ENCODE measurements at places on chromosomes 2 and 18. TPM values are rescaled to one million over a fixed set of nuclear protein-coding genes. Genes with fewer than 3 reads are reported as not detected.

DNA sequence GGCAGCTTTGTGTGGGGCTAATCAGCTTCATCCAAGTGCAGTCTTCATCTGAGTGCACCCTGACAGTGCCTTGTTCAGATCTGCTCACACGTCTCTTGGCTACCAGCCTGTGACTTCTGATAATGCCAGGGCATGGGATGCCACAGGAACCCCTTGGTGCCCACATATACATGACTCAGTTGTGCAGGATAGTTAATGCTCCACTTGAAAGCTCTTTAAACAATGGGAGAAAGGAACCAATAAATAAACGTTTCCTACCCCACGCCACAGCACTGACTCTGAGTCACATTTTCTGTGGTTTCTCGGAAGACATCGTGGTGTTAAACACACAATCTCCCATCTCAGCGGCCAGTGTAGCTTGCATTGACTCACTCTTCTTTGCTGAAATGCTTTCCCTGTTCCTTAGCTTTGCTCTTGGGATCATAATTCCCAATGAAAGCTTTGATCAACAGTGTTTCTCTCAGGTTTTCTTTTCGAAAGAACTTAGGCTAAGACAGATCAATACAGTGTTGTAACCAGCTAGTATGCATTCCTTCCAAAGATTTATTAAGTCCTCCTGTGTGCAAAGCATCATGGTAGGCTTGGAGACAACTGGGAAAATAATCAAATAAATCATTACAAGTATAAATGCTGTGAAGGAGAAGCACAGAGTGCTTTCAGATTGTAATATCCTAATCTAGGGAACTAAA is 142.0 kb downstream of the COPS8 start:
- H3K27ac ChIP-seq = peak overlapping the region; percentile 96
- DNase-seq = no peak
- H3K4me3 ChIP-seq = no peak overlapping the region

GRCh38 chr2:160934991-160935390 is 225.2 kb upstream of the TANK start:
- no peak for DNase-seq
- H3K4me1 ChIP-seq = no peaks in the 10 kb centered on the region
- peaks cover 2% of the 10 kb centered on the region for H3K27me3 ChIP-seq
- H3K4me3 ChIP-seq = no peak overlapping the region
- H3K36me3 ChIP-seq = no peaks in the 10 kb centered on the region
- no peak overlapping the region for H3K27ac ChIP-seq

DNA sequence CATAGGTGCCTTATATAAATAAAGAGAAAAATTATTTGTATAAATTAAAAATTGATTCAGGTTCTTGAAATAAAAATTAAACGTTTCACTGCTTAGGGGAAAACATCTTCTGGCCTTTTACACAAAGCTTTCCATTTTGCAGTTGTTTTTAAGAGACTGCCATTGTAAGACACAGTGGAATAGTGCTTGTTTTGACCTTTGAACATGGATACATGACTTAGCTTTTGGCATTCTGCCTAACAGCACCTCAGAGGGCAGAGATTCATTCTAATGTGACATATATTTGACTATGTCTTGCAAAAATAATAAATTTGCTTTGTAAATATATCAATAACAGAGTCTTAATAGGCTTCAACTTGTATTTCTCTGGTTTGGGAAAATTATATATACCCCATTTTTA is 142.1 kb downstream of the SLC4A10 start:
- H3K27ac ChIP-seq = no peak overlapping the region
- H3K4me3 ChIP-seq = no peak overlapping the region
- no peak for DNase-seq
- H3K4me1 ChIP-seq = no peaks in the 10 kb centered on the region

- no peaks in the 10 kb centered on the region for H3K36me3 ChIP-seq
- H3K27me3 ChIP-seq = no peaks in the 10 kb centered on the region
- H3K4me1 ChIP-seq = peaks cover 9% of the 10 kb centered on the region
- H3K4me3 ChIP-seq = peak overlapping the region; percentile 69
These were observed 1.5 kb downstream of the EXOC6B start for GRCh38 chr2:72824224-72824842.

DNA sequence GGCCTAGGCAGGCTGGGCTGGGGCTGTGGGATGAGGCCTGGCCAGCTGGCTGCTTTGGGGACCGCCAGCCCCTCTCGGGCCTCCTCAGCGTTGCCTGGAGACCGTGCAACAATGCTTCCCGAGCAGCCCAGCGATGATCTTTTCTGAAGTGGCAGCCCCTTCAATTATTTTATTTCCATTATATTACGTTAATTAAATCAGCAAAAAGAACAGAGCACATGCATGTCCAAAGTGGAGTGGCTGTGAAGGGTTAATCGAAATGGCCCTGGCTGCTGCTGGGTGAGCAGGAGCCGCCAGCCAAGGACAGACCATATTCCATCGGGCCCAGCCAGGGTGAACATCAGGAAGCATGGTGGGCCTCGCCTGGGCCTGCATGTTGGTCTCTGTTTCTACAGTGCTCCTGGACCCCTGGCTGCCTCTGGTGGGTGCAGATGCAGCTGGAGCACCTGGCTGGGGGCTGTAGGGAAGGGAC is 245.5 kb downstream of the MYCN start:
- no peak overlapping the region for H3K27ac ChIP-seq
- no peak overlapping the region for H3K4me3 ChIP-seq
- no peaks in the 10 kb centered on the region for H3K4me1 ChIP-seq
- H3K36me3 ChIP-seq = no peaks in the 10 kb centered on the region
- H3K27me3 ChIP-seq = peaks cover 3% of the 10 kb centered on the region
- no peak for DNase-seq

DNA sequence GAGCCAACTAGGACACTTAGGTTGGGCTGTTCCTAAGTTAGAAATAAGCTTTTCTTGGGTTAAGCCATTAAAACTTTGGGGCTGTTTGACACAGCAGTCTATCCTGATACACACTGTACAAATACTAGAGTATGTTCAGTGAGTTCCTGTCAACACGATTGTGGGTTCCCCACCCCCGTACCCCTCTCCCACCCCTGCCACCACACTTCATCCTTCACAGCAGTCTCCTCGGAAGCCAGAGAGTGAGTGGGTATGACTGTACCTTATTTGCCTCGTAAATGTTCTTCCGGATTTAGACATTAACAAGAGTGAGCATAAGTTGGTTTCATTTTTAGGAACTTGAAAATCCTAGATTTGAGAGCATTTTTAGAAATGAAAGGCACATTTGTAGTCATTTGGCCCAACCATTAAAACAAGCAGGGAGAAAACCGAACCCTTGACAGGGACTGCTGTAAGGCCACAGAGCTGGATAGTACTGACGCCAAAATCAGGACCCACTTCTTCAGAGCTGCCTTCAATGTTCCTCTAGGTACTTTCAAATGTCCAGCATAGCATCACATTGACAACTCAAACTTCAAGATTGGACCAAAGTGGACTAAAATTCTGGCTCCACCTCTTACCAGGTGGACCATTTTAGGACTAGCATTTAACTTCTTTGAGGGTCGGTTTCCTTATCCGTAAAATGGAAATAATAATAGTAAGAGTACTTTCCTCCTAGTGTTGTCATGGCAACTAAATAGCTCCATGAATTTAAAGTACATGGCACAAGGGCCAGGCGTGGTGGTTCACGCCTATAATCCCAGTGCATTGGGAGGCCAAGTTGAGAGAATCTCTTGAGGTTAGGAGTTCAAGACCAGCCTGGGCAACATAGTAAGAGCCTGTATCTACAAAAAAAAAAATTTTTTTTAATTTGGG is 166.3 kb upstream of the SERTAD2 start:
- no peaks in the 10 kb centered on the region for H3K27me3 ChIP-seq
- no peak overlapping the region for H3K27ac ChIP-seq
- H3K4me3 ChIP-seq = no peak overlapping the region
- no peaks in the 10 kb centered on the region for H3K36me3 ChIP-seq
- no peaks in the 10 kb centered on the region for H3K4me1 ChIP-seq

- no peaks in the 10 kb centered on the region for H3K27me3 ChIP-seq
- no peak for DNase-seq
- H3K27ac ChIP-seq = no peak overlapping the region
- no peak overlapping the region for H3K4me3 ChIP-seq
These were observed 267.6 kb upstream of the LYPD1 start for GRCh38 chr2:132937629-132938028.

DNA sequence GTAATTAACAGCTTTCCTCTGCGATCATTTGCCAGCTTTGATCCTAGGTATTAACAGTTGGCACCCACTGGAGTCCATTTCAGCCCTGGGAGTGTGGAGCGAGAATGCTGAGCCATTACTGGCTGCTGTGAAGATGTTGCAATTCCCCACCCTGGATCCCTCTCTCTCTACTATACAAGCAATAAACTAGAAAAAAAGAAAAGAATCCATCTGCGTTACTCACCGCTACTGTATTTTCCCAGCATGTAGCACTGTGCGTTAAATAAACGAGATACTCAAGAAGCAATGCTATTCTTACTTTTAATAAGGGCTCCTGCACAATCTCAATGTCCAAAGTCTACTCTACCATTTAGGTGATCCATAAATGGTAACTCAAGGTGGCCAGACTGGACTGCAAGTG is 8.5 kb downstream of the RTTN start:
- H3K27ac ChIP-seq = peak overlapping the region; percentile 80
- DNase-seq = no peak
- H3K27me3 ChIP-seq = no peaks in the 10 kb centered on the region
- H3K4me3 ChIP-seq = no peak overlapping the region
- H3K36me3 ChIP-seq = peaks cover 10% of the 10 kb centered on the region
- peaks cover 22% of the 10 kb centered on the region for H3K4me1 ChIP-seq

DNA sequence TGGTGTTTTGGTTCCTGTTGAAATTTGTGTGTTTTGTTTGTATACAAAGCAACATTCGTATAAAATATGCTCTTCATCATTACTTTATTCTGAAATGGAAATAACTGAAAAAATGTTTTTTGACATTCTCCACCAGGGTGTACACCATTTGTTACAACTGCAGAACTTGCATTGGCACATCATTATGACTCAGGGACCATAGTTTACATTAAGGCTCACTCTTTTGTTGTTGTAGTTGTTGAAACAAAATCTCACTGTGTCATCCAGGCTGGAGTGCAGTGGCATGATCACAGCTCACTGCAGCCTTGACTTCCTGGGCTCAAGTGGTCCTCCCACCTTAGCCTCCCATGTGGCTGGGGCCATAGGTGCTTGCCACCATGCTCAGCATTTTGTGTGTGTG is 676.6 kb downstream of the TDRD15 start:
- no peak for DNase-seq
- no peaks in the 10 kb centered on the region for H3K27me3 ChIP-seq
- no peak overlapping the region for H3K27ac ChIP-seq
- H3K4me3 ChIP-seq = no peak overlapping the region
- H3K36me3 ChIP-seq = no peaks in the 10 kb centered on the region

GRCh38 chr2:31563273-31563839 is 17.4 kb downstream of the SRD5A2 start:
- no peak overlapping the region for H3K27ac ChIP-seq
- no peaks in the 10 kb centered on the region for H3K36me3 ChIP-seq
- no peaks in the 10 kb centered on the region for H3K27me3 ChIP-seq
- no peaks in the 10 kb centered on the region for H3K4me1 ChIP-seq
- DNase-seq = no peak

GRCh38 chr2:237700512-237701032 is 73.2 kb downstream of the LRRFIP1 start:
- H3K27ac ChIP-seq = peak overlapping the region; percentile 81
- H3K4me1 ChIP-seq = peaks cover 94% of the 10 kb centered on the region
- no peak for DNase-seq
- no peaks in the 10 kb centered on the region for H3K36me3 ChIP-seq
- H3K4me3 ChIP-seq = peak overlapping the region; percentile 11
- no peaks in the 10 kb centered on the region for H3K27me3 ChIP-seq

DNA sequence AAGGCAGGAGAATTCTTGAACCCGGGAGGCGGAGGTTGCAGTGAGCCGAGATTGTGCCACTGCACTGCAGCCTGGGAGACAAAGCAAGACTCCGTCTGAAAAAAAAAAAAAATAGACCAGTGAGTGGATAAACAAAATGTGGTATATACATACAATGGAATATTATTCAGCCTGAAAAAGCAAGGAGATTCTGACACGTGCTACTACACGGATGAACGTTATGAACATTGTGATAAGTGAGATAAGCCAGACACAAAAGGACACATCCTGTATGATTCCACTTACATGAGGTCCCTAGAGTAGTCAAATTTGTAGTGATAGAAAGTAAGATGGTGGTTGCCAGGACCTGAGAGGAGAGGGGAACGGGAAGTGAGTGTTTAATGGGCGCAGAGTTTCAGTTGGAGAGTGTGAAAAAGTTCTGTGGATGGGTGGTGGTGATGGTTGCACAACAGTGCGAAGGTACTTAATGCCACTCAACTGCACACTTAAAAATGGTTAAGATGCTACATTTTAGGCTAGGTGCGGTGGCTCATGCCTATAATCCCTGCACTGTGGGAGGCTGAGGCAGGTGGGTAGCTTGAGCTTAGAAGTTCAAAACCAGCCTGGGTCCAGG is 38.3 kb downstream of the NIFK start:
- H3K4me1 ChIP-seq = peaks cover 20% of the 10 kb centered on the region
- H3K27me3 ChIP-seq = no peaks in the 10 kb centered on the region
- H3K27ac ChIP-seq = no peak overlapping the region
- H3K36me3 ChIP-seq = no peaks in the 10 kb centered on the region
- DNase-seq = no peak

GRCh38 chr18:34493099-34493544 is 217.0 kb upstream of the DTNA start:
- H3K4me1 ChIP-seq = no peaks in the 10 kb centered on the region
- no peaks in the 10 kb centered on the region for H3K36me3 ChIP-seq
- no peak for DNase-seq
- peaks cover 13% of the 10 kb centered on the region for H3K27me3 ChIP-seq
- peak overlapping the region; percentile 9 for H3K4me3 ChIP-seq

- H3K4me3 ChIP-seq = no peak overlapping the region
- H3K27ac ChIP-seq = no peak overlapping the region
- no peaks in the 10 kb centered on the region for H3K4me1 ChIP-seq
- H3K36me3 ChIP-seq = no peaks in the 10 kb centered on the region
These were observed 232.5 kb upstream of the CTAGE1 start for GRCh38 chr18:22650247-22650646.

DNA sequence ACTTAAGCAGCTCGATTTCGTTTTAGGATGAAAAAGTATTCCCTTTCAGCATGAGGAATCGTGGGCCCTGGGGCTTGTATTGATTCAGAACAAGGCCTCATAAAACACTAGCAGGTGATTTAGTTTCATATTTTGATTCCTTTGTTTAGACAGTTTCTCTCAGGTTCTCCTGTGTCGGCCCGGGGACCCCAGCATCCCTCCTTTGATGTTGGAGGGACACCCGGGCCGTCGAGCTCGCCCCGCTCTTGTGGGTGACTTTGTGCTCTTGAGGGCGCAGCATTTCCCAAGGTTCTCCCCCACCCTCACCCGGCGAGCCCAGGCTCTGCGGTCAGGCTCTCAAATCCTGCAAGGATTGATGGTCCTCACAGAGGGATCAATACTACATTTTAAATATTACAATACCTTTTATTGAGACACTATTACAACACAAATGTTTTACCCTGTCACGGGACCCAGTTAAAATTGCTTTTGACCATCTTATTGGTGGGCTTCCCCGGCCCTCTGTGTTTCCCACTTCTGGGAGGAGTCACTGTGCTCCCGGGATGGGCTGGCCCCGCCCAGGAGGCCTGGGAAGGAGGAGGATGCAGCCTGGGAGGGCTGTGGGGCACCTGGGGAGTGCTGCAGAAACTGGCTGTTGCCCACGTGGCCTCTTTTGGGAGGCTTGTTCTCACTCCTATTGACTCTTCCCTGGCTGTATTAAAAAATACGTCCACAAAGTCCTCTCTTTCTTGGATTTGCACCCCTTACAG is 222.6 kb downstream of the INSIG2 start:
- H3K27ac ChIP-seq = no peak overlapping the region
- DNase-seq = no peak

The LAMA3 gene
- total RNA-seq = 8.1 TPM

The LDLRAD4 gene
- total RNA-seq = 0.28 TPM

The DSG4 gene
- total RNA-seq = not detected

The SERPINB3 gene
- total RNA-seq = not detected

The MYCN gene
- not detected for total RNA-seq

The ACMSD gene
- not detected for total RNA-seq

The CDK15 gene
- 4.8 TPM for total RNA-seq

The C2orf80 gene
- not detected for total RNA-seq

The PID1 gene
- 2.9 TPM for total RNA-seq

The PPM1B gene
- total RNA-seq = 36.0 TPM

The MOCOS gene
- total RNA-seq = 3.0 TPM
